ENCODE measurements at places on chromosomes 4 and X. TPM values are rescaled to one million over a fixed set of nuclear protein-coding genes. Genes with fewer than 3 reads are reported as not detected.
A peak's percentile ranks its signal among the peaks of the same experiment; 100 is the strongest.

DNA sequence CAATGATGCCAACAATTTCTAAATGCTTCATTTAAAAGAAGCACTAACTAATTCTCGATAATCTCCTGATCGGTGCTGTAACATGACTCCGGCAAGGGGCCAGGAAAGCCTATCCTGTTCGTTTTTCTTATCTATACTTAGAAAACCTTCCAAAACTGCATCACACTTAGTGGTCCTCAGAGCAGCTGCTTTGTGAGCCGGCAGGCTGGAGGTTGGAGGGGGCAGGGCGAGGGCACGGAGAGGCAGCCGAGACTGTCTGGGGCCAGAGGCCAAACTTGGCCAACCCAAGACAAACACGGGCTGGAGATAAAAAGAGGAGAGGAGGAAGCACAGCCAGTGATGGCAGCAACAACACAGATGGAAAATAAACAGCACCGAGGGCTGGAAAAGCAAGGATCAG lies 455.7 kb downstream of the BCOR start:
- DNase-seq, result no peak

The CENPE gene
- 36.7 TPM for total RNA-seq

The ADH1A gene
- total RNA-seq, result not detected

- no peak for DNase-seq
Measured at GRCh38 chr4:165367040-165367439, 11.8 kb upstream of the CPE start.

The CPLX1 gene
- not detected for total RNA-seq

- DNase-seq, result peak; percentile 46
Measured at GRCh38 chr4:39044956-39045826, 13.0 kb upstream of the TMEM156 start.

The BST1 gene
- total RNA-seq, result 0.20 TPM

DNA sequence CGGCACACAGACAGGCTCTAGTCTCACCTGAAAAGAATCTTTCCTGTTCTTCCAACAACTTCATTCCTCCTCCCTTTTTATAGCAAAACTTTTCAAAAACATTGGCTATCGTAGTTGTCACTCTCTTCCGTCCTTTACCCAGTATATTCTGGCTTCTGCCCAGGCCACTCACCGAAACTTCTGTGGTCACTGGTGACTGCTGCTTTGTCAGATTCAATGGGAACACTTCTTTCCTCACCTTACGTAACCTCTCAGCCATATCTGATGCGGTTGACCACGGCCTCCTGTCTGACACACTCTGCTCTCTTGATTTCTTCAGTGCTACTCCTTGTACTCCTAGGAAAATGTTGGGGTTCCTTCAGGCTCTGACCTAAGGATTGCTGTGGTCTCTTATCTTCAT lies 9.2 kb upstream of the RNF150 start:
- no peak for DNase-seq

DNA sequence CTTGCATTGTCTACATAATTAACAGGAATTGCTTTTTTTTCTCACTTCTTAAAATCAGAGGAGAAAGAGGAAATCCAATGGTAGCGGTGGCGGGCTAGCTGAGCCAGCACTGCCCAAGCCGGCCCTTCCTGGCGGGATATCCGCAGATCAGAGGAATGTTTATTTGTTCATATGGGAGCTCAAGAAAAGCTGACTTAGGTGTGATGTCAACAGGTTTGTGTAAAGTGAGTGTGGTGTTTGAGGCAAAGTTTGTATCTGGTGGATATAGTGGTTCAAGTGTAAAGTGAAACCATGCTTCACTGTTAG lies 466 bp upstream of the SLC39A8 start:
- DNase-seq, result no peak

- no peak for DNase-seq
Measured at GRCh38 chr4:186201010-186201409, 9.6 kb downstream of the CYP4V2 start.

DNA sequence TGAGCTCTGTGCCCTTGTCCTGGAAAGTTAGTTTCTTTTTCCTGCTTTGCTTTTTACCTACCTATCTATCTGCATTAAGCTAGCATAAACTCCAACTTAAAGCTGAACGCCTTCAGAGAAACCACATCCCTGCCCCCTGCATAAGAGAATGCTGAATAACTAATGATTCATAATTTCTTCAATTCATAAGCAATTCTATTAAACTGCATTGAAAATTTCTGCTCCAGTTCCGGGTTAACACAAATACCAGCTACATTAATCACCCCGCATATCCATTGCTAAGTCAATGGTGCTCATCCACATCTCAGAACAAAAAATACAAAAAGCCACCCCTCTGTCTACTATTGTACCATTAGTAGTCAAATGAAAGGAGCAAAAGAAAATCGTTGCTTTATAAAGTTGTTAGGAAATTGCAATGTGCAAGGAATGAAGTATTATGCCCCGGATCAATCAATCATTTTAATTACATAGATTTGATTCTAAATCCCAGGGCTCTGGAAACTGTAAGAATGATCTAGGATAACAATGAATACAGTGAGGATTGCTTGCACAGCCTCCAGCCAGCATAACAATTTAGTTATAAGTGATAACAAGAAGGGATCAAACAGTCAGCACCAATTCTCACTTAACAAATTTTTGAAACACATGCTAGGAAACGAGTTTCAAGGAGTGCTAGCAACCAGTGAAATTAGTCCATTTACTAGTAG lies 106.8 kb downstream of the ELOVL6 start:
- no peak for DNase-seq

DNA sequence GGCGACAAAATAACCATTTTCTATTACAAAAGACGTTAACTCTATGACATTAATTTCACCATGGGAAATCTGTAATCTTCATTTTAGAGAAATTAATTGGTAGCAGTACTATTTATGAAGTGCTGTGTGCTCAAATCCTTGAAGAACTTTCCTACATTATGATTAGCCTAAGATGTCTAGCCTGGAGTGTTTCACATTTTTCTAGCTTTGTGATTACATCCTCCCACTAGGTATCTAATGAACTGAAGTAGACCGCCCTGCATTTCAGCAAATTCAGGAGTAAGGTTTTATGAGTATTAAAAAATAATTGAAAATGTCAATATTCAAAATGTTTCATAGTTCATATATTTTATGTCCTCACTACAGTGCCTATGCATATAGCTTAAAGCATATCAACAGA lies 713.1 kb downstream of the CCSER1 start:
- no peak for DNase-seq

Data from activated CD8-positive, alpha-beta T cell treated with anti-CD3 and anti-CD28 coated beads for 36 hours (primary cell).